GM13977 (cell line): ENCODE measurements at places on chromosomes 2 and 18.

DNA sequence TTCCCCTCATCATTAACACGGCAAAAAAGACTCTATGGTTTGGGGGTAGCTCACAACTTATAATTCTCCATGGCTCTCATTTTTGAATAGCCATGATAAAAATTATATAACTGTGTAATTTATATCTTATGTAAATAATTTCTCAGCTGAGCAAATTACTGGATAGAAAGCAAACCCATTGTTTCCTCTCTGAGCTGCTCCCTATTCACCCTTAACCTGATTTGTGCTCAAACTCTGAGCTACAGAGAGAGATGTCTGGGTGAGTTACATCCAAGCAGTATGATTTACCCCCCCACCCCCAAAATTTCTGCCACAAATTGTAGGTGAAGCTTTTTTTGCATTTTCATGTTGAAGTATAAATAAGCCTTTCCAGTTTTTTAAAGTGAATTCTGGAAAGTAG, 123.7 kb downstream of the TFCP2L1 start:
- no peak for DNase-seq

DNA sequence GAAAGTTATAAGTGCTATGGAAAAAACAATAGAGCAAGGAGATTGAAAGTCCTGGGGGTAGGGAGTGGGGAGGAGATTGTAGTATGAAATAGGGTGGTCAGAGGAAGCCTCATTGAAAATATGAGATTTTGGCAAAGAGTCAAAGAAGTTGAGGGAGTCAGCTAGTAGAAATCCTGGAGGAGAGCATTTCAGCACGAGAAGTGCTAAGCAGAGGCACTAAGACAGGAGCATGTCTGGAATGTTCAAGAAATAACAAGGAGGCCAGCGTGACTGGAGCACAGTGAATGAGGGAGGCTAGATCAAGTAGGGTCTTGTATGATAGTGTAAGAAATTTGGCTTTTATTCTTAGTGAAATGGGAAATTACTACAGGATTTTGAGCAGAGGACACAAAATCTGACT, 2.1 kb upstream of the TSPYL6 start:
- no peak for DNase-seq

DNA sequence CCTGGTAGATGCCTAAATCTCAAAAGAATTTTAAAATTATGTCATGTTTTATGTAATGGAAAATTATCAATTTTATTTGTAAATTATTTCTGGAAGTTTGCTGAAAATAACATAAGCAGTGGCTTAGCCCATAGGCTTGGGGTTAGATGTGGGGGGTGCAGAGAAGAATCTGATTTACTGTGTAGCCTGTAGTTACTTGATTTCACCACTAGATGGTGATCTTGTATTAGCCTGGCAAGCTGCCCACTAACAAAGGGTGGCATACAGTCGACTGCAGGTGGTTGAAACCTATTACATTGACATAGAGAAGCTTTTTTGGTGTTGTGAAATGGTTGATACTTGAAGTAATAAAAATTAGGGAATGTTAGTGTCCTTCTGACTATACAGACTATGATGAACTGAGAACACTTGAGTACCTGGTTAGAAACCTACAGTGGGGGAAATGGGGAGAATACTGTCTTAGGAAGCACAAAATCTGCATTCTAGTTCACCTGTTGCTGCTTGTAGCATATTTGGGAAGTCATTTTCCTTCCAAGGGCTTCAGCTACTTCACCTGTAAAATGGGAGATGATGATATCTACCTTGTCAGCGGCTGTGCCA, 191.0 kb upstream of the LHCGR start:
- peak; percentile 63 for DNase-seq

GRCh38 chr2:18117592-18117991, 239.1 kb downstream of the KCNS3 start:
- DNase-seq, result peak; percentile 14

GRCh38 chr2:64951306-64951953, 37.8 kb upstream of the SLC1A4 start:
- no peak for DNase-seq

GRCh38 chr2:53381271-53381670, 386.3 kb upstream of the CHAC2 start:
- no peak for DNase-seq

DNA sequence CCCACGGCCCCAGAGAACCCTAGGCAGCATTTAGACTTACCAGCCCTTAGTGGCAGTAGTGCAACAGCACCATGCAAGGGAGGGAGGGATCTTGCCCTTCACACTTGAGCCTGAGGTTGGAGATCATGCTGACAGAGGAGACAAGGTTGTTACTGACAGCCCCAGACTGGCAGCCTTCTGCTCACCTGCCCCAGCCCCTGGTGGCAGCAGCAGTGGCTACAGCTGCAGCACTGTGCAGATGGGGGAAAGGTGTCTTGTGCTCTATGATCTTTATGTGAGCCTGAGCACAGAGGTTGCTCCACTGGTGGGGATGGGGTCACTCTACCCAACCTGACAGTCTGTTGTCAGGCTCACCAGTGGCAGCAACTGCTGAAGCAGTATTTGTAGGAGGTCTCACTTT, 501.2 kb upstream of the LRRTM4 start:
- no peak for DNase-seq

- DNase-seq, result no peak
These were observed 100.7 kb downstream of the LYPD6 start for GRCh38 chr2:149430743-149431736.

DNA sequence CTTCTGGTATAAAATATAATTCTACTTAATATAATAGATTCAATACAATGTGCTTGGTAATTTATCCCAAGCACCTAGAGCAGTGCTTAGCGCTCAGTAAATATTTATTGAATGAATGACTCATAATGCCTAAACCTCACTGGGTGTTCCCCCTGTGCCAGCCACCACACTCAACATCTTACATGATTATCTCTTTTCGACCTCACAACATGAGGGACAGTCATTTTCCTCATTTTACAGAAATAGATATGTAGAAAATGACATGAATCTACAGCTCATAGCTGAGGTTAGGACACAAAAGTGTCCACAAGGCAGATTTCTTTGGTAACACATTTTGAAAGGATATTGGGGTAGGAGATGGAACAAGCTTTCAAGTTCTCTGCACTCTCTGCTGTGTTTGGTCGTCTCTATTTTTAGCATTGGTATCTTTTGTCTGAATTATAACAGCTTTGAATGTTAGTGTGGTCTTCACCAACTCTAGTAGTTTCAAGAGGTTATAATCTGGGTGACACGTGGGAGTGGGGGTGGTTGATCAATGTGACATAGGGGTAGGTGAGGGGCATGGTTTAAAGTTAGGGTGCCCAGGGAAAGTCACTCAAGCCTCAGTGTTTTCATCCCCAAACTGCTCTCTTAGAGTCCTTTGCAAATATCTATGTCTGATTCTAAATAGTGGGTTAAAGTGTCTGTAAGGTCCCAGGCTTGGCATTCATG, 9.8 kb downstream of the MYOM1 start:
- DNase-seq, result peak; percentile 27

GRCh38 chr2:34371711-34372110, 772.6 kb upstream of the FAM98A start:
- DNase-seq, result no peak

- no peak for DNase-seq
These were observed 113.7 kb downstream of the NAB1 start for GRCh38 chr2:190762566-190762965.

- DNase-seq, result no peak
These were observed 115.8 kb upstream of the MGAT5 start for GRCh38 chr2:134138115-134138514.

GRCh38 chr2:60746318-60746717, 9.8 kb upstream of the PAPOLG start:
- no peak for DNase-seq

- no peak for DNase-seq
These were observed 45.9 kb downstream of the MTHFD2 start for GRCh38 chr2:74244286-74244685.

- DNase-seq, result no peak
These were observed 31.6 kb upstream of the TWIST2 start for GRCh38 chr2:238816291-238816690.

DNA sequence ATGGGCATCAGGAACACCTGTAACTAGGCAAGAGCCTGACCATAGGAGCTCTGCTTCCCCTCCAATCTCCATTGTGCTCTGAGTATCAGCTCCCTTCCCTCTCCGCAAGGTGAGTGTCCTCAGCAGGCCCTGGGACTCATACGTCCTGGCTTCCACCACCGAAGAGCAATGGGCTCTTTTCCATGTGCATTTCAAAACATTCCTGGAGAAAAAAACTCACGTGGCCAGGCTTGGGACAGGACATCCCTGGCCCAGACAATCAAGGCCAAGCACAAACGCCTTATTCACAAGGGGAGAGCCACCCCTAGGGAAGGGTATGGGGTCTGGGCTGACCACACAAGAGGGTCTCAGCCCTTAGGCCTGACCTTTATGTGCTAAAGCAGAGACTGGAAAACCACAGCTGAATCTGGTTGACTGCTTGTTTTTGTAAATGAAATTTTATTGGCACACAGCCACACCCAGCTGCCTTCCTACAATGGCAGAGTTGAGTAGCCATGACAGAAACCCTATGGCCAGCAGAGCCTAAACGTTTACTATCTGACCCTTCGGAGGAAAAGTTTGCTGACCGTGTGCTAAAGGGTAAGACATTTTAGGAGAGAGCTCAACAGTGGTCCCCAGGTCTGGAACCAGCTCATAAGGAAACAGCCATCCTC, 175.7 kb upstream of the ARL4C start:
- no peak for DNase-seq

- DNase-seq, result no peak
These were observed 273.1 kb downstream of the NAPG start for GRCh38 chr18:10798727-10799550.

DNA sequence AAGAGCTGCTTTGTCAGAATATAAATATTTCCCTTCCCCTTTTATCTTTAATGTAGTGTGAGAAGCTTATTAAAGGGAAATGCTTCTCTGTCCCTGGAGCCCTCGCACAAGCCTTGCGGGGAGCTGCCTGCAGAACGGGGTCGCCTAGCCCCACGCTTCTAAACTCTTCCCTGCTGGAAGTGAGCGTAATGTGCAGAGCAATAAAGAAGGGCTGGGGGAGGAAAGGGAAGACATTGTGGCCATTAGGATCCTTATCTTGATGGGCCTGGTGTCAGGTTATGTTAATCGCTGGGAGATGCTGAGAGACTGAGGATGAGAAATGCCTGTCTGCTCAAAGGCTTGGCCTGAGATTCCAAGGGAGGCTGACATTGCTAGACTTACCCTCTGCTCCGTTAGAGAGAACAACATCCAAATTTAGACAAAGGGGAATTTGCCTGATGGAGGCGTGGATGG, 18.9 kb upstream of the FZD7 start:
- DNase-seq, result no peak

DNA sequence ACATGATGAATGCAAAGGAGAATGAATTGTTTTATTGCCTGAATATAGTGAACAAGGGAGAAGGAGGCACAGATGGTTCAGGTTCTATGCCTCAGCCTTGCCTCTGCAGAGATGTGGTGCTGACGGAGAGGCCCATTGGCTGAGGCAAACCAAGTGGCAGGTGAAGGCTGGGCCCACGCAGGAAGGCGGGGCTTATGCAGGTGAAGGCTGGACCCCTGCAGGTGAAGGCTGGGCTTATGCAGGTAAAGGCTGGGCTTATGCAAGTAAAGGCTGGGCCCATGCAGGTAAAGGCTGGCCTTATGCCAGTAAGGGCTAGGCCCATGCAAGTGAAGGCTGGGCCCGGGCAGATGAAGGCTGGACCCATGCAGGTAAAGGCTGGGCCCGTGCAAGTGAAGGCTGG, 414.7 kb downstream of the LRATD1 start:
- DNase-seq, result no peak

DNA sequence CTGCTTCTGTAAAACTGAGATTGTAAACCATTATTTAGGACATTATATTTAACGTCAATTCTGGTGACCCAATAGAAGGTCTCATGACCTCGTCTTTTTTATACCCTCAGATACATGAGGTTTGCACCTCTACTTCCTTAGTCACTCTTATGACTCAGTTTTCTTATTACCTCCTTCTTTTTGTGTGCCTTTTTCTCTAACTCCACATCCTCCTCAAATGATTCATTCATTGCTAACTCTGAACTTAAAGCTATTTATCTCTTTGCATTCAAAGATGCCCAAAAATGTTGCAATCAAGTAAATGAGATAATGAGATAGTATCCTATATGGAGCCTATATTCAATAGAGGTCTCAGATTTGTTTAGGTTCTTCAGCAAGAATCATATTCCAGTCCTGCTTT, 121.0 kb upstream of the KYNU start:
- DNase-seq, result no peak

- no peak for DNase-seq
These were observed 64.0 kb upstream of the MCFD2 start for GRCh38 chr2:46979571-46979979.

DNA sequence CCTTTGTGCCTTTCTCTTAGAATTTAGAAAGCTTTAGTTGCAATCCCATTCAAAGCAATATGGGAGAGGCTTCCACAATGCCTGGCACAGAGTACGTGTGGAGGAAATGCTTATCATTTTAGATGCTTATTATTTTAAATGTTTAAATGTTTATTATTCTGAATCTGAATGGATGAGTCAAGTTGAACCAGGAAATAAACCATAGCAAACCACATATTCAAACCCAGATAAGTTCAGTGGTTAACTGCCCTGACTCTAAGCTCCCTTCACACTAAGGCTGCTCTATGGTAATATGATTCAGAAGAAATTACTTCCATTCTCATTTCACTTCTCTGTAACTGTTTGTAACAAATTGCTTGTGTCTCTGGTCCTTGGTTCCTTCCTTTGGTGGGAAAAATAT, 5.2 kb upstream of the PPP4R1 start:
- DNase-seq, result no peak

DNA sequence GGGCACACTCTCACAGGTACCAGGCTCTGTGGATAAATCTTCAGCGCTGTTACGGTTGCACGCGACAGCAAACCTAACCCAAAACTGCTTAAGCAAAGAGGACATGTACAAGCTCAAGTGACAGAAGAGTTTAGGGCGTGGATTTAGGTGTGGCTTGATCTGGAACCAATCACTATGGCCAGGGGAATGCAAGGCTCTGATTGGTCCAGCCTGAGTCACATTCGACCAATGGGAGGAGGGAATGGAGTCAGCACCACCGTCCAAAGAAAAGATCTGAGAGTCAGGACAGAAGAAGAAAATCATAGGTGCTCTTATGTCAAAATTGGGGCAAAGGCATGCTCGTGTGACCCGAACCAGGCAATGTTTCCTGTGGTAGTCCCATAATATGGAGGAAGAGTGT, 139.0 kb downstream of the TRIM43 start:
- DNase-seq, result no peak
